ENCODE measurements at places on chromosomes 7 and 10.
A peak's percentile ranks its signal among the peaks of the same experiment; 100 is the strongest.

DNA sequence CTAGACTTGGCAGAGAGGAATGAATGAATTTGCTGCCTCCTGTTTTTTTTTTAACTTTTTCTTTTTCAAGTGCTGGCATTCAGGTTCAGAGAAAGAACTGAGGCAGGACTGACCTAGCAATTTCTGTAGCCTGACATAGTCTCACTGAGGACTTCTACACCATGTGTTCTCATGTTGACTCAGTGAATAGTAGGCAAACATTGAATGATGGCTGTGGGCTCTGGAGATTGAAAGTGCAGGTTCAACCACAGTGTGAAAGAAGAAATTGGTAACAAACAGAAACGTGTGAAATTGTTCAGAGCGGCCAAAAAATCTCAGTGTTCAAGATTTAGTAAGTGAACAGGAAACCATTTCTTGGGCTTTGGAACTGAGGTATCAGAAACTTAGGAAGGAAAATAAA, 322.4 kb upstream of the GHITM start:
- no peak for DNase-seq

DNA sequence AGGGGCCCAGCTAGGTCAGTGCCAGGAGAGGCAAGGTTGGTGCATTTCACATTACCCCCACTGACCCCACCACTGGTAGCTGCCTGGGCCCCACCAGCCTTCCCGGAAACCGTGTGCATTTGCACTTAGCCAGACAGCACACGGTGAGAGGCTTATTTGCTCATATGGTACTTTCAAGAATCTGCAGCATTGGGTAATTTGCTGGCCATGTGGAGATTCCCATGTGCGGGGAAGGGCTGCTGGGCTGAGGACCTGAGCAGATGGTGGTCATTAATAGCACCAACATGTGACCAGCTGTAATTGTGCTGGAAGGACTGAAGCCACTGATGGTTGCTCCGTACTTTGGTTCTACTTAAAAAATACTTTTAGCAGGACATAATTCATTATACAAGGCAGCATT, 323.8 kb downstream of the DPP6 start:
- DNase-seq, result no peak

DNA sequence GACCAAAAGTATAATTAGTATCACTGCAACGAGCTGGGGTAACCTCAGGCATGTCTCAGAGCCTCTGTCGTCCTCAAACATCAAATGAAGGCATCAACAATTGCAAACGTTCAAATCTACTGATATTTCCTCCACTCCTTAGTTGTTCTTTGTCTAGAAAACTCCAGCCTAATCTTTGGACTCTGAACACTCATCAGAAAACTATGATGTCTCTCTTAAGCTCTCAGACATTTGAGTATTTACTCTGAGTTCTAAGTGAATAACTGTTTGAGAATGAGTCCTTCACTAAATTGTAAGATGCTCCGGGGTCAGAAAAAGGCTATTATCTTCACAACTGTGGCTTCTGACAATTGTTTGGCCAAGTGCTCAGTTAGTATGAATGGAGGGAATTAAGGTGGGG, 536.4 kb downstream of the NRG3 start:
- DNase-seq, result no peak

- no peak for DNase-seq
Observed at GRCh38 chr10:4519658-4520402, 306.2 kb upstream of the AKR1E2 start.

GRCh38 chr7:142957723-142958122, 4.4 kb downstream of the KEL start:
- DNase-seq, result peak; percentile 55

DNA sequence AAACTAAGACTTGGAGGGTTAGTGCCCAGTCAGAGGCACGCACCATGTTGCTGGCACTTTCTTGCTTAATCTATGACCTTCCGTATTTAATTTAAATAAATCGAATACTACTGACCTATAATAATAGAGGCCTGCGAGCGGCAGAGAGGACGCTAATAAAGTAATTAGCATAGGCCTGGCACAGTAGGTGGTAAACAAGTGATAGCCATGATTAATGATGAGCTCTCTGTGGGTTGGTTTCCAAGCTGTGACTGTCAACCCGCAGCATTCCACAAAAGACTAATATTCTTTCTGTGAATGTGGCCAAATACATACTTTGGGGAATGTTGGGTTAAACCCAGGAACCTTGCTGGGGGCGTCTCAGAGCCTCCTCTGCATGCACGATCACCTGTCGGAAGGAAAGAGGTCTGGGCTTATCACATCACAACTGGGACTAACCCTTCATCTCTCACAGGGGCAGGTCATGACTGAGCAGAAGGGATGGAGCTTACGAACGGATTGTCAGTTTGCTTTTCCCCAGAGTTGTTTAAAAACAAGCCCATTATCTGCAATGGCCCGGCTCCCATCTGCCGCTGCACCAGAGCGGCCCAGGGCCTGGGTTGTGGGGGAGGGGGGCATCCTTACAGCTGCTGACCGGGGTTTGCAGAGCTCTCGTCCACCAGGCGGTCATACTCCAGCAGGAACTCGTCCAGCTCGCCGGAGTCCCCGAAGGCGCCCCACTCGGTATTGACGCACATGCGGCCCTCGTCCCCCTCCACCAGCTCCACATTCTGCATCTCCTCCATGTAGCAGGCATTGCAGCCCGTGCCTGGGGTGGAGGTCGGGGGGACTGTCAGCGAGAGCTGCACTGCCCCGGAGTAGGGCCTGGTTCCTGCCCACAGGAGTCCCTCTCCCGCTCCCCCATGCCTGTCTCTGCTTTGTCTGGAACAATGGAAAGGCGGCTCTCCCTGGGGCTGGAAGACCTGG, 6.2 kb upstream of the MYL7 start:
- peak; percentile 35 for DNase-seq

GRCh38 chr10:88152728-88153133, 289.3 kb downstream of the PTEN start:
- DNase-seq, result peak; percentile 90

GRCh38 chr7:135341049-135341448, 107.4 kb downstream of the STRA8 start:
- DNase-seq, result peak; percentile 16

GRCh38 chr7:157928808-157929425, 592.1 kb downstream of the DNAJB6 start:
- DNase-seq, result no peak

GRCh38 chr10:121823993-121824463, 103.8 kb downstream of the ATE1 start:
- DNase-seq, result peak; percentile 53

- DNase-seq, result no peak
Observed at GRCh38 chr10:85900061-85900460, 466.5 kb downstream of the GRID1 start.

- DNase-seq, result no peak
Observed at GRCh38 chr10:5499493-5500140, at the start of gene CALML5. CALML5 (minus strand) TSS chr10:5499570; CDS start chr10:5499438, 132 bp downstream.

DNA sequence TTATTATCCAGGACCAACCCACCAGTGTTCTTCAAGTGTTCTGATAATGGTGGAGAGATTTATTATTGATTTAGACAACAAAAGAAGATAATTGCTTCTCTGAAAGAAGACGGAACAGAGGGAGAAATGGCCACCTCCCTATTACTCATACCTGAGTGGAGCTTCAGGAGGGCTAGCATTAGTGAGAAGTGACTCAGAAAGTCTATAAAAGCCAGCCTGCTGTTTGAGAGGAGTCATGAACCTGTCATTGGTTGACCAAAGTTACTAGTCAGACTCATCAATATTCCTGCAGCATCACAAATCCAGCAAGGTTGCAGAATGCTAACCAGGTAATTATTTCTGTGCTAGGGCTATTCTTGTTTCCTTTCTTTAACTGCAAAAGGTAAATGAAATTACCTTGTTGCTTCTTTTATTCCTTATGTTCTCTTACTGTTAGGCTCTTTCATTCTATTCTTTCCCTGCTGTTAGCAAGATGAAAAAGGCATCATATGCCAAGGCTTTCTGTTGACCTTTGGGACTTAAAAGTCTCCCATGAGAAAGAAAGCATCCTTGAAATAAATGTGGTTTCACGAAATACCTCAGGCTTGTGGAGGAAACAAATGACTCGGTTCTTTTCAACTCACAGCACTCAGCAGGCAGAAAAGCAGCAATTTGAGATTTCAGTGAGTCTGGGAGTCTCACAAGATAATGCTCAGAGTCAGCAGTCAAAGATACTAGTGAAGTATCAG, 256.4 kb upstream of the PHYHIPL start:
- DNase-seq, result peak; percentile 70

DNA sequence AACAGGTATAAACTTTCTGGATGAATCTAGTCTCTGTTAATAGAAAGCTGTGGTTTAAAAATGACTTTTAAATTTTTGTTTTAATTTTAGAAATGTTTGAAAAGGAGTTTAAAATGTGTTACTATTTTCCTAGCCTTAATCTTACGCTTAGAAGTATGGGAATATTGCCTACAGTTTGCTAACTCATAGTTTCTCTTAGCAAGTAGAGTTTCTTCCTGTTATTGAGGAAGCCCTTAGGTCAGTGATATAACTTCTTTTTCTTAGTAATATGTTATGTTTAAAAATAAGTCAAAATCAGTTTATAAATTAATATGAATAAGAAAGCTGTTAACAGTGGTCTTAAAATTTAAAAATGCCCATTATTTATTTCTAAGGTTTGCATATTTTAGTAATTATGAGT, 3.1 kb downstream of the STARD3NL start:
- DNase-seq, result no peak

- no peak for DNase-seq
Observed at GRCh38 chr7:21805791-21806190, 139.9 kb downstream of the CDCA7L start.

GRCh38 chr7:21094589-21094988, 307.9 kb upstream of the SP8 start:
- DNase-seq, result peak; percentile 42

DNA sequence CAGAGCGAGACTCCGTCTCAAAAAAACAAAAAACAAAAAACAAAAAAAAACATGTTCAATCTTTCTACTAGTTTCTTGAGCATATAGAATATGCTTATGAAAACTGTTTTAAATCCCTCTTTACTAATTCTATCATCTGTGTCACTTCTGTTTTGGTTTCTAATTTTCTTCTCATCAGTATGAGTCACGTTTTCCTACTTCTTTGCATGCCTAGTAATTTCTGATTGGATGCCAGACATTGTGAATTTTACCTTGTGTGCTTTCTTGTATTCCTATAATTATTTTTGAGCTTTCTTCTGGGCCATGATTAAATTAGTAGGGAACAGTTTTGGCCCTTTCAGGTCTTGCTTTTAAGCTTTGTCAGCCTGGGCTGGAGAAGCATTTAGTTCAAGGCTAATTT, 9.9 kb downstream of the MICU1 start:
- DNase-seq, result no peak

DNA sequence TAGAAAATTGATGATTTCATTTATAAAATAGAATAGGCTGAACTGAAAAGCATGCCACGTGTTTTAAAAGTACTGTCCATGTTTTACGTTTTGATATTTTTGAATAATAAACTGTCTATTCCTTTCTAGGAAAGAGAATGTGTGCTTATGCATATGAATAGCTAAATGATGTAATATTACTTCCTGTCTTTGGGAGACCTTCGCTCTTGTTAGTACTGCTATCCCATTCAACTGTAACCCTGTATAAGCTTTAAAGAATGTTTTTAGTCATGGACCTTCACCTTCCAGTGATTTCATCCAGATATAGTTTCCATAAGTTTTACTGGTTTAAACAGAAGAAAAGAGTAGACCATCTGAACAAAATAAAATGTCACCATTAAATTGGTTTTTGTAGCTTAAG, 274.4 kb upstream of the SEMA3A start:
- no peak for DNase-seq

- no peak for DNase-seq
Observed at GRCh38 chr7:49398236-49398635, 375.2 kb upstream of the VWC2 start.

DNA sequence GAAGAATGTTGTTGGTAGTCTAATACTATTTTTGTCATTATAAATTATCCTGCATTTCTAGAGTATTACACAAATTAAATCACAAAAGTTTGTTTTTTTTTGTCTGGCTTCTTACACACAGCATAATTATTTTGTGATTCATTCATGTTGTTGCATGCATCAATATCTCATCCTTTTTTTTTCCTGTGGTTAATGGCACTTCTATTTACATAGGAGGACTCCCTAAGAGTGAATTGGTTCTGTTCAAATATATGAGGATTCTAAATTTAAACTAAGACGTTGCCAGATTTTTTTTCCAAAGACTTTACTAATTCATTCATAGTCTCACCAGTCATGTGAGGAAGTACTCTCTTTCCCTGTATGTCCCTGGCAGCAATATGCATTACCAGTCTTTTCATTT, 303.3 kb downstream of the GPR37 start:
- DNase-seq, result no peak

DNA sequence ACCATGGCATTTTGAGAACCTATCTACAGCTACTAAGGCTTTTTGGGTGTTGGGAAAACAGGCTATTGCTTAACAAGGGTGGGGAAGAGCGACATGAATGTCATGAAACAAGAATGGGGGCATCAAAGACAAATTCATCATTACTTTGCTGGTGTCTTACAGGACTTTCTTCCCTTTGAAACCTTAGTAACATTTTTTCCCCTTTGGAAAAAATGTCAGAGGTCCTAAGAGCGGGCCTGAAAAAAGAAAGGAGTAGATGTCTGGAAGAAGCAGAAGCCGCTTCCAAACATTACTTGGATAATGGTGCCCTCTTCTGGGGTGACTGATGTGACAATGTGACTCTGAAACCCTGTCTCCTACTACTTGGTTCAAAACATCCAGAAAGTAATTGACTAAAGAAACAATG, 3.8 kb upstream of the DDX50 start:
- DNase-seq, result peak; percentile 81

DNA sequence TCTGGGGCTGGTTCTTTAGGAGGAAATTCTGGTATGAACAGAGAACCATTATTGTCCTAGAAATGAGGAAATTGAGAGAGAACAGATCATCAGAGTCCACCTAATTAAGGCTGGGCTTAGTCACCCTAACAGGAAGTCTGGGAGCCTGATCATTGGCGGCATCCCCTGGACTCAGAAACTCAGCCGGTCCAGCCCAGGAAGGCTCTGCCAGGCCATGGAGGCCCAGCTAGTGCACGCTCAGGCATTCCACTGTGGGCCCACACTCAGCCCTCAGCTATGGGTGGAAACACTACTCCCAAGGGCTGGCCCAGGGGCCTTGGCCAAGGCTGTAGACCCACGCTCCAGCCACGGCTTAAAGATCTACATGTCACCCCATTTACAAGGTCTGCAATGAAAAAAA, 109.2 kb downstream of the PTPN20 start:
- no peak for DNase-seq

DNA sequence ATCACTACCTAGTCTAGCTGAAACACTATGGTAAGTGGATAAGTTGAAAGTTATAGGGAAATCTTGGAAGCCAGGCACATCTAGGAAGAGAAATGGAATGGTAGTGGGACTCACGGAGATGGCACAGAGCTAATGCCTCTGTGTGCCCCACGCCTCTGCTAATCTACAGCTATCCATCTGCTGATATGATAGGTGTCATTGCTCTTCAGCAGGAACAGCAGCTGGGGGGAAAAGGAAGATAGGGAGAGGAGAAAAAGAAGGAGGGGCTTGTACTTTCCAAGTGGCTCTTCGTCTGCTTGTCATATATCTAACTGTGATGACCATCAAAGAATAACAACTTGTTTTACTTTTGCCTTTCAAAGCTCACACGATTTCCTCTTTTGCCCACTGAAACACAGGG, 1199.1 kb upstream of the SORCS1 start:
- peak; percentile 63 for DNase-seq

GRCh38 chr7:4775848-4776623, 613 bp downstream of the AP5Z1 start:
- DNase-seq, result peak; percentile 59

Data from mesendoderm (in vitro differentiated cells).